ENCODE measurements at places on chromosomes 16 and 17.

DNA sequence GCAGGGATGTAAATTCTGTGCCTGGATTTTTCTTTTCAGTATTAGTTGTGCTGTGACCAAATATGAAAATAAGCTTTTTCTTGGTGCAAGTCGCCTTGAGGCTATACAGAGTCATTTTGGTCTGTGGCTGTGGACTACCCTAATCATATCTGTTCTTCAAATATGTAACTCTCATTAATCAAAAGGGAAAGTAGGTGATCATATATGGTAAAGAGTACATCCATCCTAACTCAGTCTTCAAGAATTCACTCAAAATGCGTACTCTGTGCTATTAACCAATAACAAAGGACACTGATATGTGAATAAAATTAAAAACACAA, 2.6 kb downstream of the CPD start:
- DNase-seq = no peak

- DNase-seq = no peak
Observed at GRCh38 chr17:17547210-17547764, 44.2 kb downstream of the PEMT start.

DNA sequence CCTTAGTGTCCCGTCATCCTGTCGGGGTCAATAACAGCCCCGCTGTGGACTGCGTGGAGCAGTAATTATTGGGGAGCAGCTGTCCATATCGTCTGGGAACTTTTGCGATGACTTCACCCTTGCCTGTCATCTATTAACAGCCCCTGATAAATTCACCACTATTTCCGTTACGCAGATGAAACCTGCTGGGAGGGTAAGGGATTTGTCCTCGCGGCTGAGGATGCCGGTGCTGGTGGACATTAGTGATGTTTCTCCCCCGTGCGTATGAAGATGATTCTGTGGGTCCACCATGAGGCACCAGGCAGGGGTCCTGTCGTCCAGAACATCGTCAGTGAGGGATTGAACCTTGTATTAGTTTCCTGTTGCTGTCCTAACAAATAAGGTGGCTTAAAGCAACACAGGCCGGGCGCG, 1.0 kb downstream of the FLYWCH2 start:
- no peak for DNase-seq

DNA sequence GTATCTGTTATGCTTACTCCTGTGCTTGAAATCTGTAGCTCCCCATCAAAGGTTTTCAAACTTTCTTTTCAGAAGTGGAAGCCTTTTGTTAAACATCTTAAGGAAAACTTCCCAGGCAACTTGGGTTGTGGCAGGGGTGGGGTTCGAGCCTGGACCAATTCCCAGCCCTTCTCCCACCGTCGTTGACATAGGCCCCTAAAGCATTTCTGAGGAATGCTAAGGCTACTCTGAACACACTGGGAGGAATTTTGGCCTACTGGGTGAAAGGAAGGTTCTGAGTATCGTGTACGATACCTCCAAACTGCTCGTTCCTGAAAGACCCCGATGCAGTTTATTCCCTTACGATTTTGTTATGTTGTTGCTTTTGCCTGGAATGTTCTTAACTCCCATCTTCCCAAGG, 56.1 kb upstream of the PMFBP1 start:
- DNase-seq = no peak

DNA sequence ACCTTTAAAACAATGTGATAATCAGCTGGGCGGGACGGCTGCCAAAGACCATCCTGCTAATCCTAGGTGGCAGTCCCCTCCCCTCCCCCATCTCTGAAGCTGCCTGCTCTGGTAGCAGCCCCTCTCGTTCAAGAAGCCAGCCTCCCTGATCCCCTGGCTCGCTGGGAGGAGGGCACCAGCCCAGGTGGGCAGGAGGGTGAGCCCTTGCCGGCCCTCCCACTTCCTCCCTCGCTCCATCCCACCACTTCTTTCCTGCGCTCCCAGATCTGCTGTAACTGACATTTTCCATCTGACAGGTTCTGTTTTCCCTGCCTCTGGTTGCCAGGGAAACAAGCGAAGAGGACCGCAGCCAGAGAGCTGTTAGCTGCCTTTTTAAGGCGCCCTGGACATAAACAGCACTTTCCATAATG, 155.7 kb upstream of the TNRC6C start:
- peak; percentile 7 for DNase-seq
